Activated CD4-positive, alpha-beta T cell treated with anti-CD3 and anti-CD28 coated beads, Interleukin-2, Interleukin-6, amounts not matched to agents 100 ng/mL and 50 ng/mL, durations not matched to agents 16 hours and 8 hours (primary cell): ENCODE measurements at places on chromosomes 6 and 20.

DNA sequence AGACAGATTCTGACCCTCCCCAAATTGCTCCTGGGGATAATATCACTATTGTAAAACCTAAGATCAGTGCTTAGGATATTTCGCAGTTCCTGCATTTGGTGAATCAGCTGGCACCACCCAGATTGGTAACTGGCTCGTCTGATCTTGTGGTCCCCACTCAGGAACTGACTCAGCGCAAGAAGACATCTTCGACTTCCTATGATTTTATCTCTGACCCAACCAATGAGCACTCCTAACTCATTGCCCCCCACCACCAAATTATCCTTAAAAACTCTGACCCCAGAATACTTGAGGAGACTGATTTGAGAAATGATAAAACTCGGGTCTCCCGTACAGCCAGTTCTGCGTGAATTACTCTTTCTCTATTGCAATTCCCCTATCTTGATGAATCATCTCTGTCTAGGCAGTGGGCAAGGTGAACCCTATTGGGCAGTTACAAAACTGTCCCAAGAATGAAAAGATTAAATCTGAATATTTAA is 55.7 kb upstream of the PRND start:
- peak; percentile 82 for DNase-seq

DNA sequence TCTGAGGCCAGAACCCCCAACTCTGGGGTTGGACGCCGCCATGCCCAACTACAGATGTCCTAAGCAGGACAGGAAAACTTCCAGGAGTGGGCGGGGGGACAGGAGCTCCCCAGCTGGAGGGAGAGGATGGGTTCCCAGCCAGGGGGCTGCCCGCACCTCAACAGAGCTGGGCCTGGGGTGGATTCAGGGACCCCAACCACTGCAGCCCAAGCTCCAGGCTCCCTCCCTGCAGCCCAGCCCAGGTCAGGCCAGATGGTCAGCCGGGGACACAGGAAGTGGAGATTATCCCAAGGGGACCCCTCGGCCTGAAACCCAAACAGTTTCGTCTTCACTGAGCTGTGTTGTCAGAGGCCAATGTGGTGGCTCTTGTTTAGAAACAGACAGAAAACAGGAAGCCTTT is 9.4 kb downstream of the LAMA5 start:
- no peak for DNase-seq

DNA sequence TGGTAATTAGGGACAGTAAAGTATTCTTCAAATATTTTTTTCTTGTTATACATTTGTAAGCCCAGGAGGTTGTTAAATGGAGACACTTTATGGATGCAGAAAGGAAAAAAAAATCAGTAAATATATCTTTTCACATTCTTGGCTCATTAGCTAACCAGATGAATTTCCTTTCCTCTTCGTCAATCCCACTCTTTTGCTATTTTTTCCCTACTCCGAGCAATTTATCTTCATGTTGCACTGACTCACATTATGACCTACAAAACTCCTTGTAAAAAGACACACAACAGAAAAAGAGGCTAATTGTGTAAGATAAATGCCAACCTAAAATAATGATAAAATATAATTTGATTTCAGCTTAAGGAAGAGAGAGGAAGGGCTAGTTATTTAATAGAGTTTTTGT is 472.9 kb upstream of the ZNF337 start:
- no peak for DNase-seq

DNA sequence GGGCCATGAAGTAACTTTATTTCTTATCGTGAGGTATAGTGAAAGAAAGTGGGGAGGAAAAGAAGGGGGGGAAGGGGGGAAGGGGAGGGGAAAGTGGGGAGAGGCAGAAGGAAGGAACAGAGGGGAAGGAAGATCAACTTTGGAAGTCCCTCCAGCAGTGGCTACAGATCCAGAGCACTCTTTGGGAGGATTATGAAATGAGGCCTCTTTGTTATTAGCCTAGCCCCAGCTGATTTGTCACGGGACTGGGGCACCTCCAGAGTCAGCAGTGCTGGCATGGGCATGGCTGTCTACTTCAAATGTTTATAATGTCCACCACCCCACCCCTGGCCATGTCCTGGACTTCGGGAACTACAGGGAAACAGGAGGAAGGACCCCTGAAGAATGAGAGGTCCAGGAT is 7.6 kb downstream of the MOCS1 start:
- no peak for DNase-seq

DNA sequence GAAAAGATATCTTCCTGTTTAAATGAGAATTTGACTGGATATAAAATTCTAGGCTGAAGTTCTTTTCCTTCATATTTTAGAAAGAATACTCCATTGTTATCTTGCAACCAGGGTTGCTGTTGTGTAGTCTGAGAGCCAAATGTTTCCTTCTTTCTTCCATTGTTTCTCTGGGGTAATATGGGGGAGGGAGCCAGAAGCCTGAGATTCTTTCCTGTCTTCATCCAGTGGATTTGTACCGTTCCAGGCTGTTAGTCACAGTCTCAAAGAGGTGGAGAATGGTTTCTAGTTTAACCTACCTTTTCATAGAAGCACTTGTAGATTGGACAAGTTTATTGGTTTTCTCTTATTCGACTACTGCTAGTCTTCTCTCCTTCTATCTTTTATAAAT is 6.1 kb upstream of the ULBP3 start:
- DNase-seq, result no peak

DNA sequence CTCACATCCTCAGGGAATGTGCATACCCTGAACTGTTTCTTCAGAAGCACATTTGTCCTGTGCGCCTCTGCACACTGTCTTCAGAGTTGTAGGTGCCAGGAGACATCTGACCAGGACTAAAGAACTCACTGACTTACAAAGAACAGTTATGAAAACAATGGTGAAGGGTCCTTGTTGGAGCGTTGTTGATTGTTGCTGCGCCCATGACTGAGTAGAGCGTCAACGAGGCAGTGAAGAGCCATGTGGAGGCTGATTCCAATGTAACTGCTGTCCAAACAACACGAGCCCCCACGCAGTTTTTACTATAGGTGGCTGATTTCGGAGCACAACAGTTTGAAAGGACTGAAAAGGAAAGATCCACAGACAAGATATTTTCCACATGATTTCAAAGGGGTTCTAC is 380.3 kb downstream of the CDH26 start:
- no peak for DNase-seq

GRCh38 chr6:116387374-116387773 is 16.6 kb downstream of the DSE start:
- peak; percentile 43 for DNase-seq

- no peak for DNase-seq
These were observed 233.2 kb upstream of the SYNDIG1 start for GRCh38 chr20:24236201-24236600.

GRCh38 chr6:13248053-13248452 is 80.3 kb downstream of the TBC1D7 start:
- DNase-seq, result no peak

DNA sequence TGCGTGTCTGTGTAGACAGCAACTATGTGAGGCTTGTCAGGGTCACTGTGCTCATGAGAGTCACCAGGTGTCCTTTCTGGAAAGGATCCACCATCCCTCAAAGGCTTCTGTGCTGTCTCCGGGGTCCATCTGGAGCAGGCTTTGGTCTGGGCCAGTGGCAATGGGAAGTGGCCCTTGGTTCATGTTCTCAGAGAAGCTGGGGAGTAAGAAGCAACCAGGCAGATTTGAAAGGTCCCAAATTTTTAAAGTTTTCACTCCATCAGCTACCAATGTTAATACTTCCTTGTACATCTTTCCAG is 68.2 kb downstream of the GCNT2 start:
- no peak for DNase-seq

- no peak for DNase-seq
These were observed 1.1 kb downstream of the SLC44A4 start for GRCh38 chr6:31877651-31878161.

DNA sequence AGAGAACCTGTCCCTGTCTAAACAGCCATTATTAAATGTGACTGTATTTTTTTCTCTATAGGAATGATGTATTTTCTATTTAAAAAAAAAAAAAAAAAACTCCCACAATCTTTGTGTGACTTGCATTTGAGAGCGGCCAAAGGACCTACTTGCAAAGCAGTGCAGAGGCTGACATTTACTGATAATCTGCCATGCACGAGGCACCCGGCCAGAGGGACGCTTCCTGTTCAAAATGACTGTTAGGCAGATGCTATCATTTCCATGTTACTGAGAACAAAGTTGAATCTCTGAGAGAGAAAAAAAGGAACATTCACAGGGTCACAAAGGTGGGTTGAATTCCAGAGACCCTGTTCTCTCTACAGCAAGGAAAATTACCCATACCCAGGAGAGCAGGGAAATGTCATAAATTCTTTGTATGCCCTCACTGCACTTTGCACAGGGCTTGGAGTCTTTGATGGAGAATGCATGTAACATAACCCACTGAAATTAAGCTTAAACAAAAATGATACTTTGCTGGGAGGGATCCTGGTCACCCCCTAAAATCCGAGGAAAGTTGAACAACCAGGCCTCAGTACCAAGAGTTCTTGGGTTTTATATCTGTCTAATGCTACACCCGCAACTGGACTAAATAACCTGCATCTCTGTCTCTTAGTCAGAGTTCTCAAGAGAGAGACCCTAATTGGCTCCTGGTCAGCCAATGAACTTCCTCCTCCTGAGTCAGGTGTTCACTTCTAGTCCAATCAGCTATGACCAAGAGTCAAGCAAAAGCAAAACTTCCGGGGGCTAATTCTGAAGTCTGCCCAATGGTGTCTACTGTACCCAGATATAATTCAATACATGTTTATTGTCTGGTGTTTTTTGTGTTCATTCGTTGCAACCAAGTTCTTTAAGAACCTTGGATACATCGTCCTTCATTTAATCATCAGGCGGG is 61.2 kb downstream of the GCLC start:
- peak; percentile 71 for DNase-seq

DNA sequence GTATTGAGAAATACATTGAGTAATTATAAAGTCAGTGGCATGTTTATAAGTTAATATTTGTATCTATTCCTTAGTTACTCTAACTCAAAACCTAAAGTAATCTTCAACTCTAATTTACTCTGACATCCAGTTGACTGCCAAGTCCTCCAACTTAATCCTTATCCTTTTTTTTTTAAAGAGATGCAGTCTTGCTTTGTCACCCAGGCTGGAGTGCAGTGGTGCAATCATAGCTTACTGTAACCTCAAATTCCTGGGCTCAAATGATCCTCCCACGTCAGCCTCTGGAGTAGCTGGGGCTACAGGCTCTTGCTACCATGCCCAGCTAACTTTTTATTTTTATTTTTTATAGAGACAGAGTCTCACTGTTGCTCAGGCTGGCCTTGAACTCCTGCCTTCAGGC is 24.4 kb downstream of the PTPN1 start:
- DNase-seq, result no peak

GRCh38 chr6:129050086-129050485 is 167.1 kb downstream of the LAMA2 start:
- DNase-seq, result no peak

DNA sequence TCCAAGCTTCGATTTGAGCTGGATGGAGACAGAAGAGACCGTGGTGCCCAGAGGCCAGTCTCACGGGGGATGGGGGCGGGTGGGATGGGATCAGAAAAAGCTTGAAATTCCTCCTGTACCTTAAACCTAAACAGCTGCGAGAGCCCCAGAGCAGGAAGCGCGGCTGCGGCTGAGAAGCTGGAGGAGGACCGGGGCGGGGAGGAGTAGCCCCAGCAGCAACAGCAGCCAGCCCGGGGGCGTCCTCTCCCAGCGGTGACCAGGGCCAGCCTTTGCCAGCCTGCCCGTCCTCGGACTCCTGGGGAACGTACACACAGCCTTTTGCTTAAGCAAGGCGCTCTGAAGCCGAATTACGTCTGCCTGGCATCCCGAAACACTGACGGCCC is 17.4 kb upstream of the PRDM13 start:
- no peak for DNase-seq

- DNase-seq, result no peak
These were observed 80.6 kb downstream of the BMP2 start for GRCh38 chr20:6848041-6848440.

GRCh38 chr6:15498640-15499039 is 164.2 kb downstream of the DTNBP1 start:
- DNase-seq, result no peak

- no peak for DNase-seq
These were observed 212.0 kb upstream of the JARID2 start for GRCh38 chr6:15033850-15034203.

- no peak for DNase-seq
These were observed 92.6 kb upstream of the RIPOR2 start for GRCh38 chr6:25028328-25028727.

DNA sequence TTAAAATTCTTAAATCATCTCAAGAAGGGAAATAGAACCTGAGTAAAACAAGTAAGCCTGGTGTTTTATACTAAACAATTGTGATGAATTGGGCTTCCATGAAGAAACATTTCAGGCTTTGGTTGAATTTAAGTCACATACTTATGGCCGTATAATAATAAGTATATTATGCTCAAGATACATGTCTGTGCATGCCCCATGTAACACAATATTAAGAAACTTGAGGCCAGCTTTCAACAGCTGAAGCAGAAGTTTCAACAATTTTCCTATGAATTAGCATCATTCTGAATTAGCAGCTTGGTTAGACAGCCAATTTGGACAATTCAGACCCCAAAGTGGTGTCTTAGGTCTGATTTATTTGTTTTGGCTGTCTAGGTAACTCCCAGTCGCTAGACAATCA is 243.7 kb downstream of the MYLK4 start:
- no peak for DNase-seq

DNA sequence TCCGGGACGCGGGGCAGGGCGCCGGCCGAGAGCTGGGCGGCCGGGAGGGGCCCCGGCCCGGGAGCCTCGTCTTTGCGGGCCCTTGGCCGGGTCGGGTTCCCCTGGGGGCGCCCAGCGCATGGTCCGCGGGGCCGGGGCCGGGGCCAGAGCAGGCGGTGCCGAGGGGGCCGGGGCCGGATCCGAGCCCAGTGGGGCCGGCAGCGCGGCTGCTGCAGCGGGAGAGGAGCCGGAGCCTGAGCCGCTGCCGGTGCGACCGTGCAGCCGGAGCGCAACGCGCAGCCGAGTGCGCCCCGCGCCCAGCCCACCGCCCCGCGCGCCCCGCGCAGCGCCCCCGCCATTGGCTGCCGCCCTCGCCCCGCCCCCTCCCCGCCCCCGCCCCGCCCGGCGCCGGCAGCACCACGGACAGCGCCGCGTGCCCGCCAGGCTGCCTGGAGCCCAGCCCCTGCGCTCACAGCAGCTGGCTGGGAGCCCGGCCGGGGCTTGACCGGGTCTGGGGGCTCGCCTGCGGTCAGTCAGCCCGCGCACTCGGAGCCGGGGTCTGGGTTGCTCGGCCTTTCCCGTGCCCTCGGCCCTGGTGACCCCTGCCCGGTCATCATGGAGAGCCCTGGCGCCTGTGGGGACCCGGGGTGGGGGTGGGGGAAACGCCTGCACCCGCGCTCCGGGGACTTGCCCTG is at the start of gene HRH3:
Gene HRH3 (minus strand): TSS at position 287 of the 674 bp plus-strand sequence. CDS start 308 bp downstream, outside the sequence.
- peak; percentile 41 for DNase-seq
